ENCODE measurements at places on chromosomes 12 and 14.

DNA sequence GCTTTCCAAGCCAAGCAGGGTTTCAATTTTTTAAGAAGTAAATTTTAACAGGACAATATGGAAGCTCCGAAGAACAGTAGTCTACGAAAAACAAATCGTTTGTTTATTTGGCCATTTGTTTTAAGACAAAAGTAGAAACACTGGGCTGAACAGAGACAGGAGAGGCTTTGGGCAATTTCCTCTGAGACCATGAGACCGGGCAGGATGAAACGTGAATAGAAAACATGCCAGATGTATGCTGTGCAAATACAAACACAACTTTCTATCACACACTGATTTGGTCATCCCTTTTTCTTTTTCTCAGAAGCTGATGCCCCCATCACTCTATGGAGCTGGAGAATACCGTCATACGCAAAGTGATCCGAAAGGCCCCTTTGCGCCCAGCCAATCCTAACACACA is 1111.1 kb downstream of the BCL11B start:
- no peak for DNase-seq

DNA sequence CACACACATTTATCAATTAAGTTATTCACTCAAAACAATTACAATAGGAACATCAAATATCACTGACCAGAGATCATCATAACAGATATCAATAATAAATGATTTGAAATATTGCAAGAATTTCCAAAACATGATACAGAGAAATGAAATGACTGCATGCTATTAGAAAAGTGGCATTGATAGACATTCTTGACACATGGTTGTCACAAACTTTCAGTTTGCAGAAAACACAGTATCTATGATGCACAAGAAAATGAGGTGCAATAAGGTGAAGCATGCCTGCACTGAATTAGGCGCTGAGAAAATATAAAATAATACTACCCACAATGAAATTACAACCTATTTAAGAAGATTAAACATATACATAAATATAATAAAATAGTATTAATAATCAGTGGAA is 198.0 kb upstream of the SYT1 start:
- DNase-seq = no peak

GRCh38 chr14:103001226-103001625 is 56.1 kb downstream of the CDC42BPB start:
- no peak for DNase-seq

- no peak for DNase-seq
Observed at GRCh38 chr12:67382241-67382871, 113.2 kb downstream of the CAND1 start.

GRCh38 chr12:124458992-124459851 is 108.2 kb downstream of the NCOR2 start:
- DNase-seq = no peak

GRCh38 chr14:104144911-104145825 is 6.8 kb downstream of the KIF26A start:
- DNase-seq = no peak

- no peak for DNase-seq
Observed at GRCh38 chr12:124566997-124567672, at the start of gene NCOR2. NCOR2 (minus strand) TSS chr12:124567612; CDS start chr12:124495251, 72,361 bp downstream.

GRCh38 chr14:72888636-72889201 is 5.2 kb downstream of the DPF3 start:
- DNase-seq = no peak

- no peak for DNase-seq
Observed at GRCh38 chr12:120404271-120404670, 33.6 kb upstream of the COX6A1 start.

GRCh38 chr12:118361889-118362288 is 10.8 kb downstream of the TAOK3 start:
- DNase-seq = no peak

All from cortex of kidney (tissue), 1 donor.